ENCODE measurements at places on chromosomes 4 and X.

GRCh38 chrX:138378876-138379275 lies 332.6 kb downstream of the FGF13 start:
- DNase-seq: no peak

DNA sequence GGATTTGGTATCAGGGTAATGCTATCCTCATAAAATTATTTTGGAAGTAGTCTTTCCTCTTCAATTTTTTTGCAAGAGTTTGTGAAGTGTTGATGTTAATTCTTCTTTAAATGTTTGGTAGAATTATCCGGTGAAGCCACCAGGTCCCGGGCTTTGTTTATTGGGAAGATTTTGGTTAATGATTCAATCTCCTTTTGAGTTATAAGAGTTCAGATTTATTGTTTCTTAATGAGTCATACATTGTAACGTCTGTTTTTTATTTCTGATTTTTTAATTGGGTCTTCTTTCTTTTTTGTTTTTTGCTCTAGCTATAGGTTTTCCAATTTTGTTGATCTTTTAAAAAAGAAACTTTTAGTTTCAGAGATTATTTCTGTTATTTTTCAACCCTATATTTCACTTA lies 412.3 kb downstream of the PDGFC start:
- DNase-seq: no peak

DNA sequence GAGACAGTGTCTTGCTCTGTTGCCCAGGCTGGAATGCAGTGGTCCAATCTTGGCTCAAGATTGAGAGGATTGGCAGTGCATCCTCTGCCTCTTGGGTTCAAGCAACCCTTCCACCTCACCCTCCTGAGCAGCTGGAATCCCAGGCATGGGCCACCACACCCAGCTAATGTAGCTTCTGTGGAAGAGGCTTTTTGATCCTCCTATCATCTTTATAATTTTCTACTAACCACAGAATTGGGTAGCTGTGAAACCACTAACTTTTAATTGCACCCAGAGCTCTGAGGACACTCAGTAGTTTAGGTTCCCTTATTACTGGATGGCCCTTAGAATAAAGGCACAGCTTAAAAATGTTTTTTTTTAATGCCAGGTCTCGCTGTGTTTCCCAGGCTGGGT lies 8.9 kb upstream of the AGA start:
- no peak for DNase-seq

DNA sequence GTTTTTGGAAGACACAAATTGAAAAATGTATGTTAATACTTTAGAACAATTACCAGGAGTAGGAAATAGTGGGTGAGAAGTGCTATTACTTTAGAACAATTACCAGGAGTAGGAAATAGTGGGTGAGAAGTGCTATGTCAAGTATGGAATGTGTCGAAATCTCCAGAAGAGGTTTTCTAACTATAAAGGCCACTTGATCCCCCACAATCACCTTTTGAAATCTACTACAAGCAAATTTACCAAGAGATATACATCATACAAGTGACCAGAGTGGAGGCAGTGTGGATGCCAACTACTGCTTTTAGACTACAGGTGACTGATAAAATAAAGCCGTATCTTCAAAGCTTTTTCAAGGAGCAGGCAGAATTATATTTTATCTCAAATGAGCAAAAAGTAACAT lies 43.1 kb downstream of the MAB21L2 start:
- DNase-seq: no peak

- no peak for DNase-seq
These were observed 63.2 kb downstream of the BANK1 start for GRCh38 chr4:101853691-101854090.

GRCh38 chrX:26915064-26915463 lies 548.1 kb downstream of the PPP4R3C start:
- no peak for DNase-seq

- DNase-seq: no peak
These were observed 5.0 kb upstream of the SDAD1 start for GRCh38 chr4:75995727-75996126.

DNA sequence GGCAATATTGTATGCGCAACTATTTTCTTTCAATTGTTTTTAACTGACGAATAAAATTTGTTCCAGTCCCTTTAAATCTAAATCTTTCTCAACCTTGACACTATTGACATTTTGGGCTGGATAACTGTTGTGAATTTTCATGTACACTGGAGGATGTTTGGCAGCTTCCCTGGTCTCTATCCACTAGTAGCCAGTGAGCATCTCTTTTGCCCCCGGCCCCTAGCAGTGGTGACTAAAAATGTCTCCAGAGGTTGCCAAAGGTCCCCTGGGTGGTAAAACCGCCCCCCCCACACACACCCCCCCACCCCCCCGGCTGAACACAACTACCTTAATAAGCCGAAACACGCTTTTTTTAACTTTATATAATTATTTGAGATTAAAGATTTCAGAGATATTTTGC lies 514 bp downstream of the FANCB start:
- DNase-seq: no peak

GRCh38 chr4:39320381-39321115 lies 45.6 kb downstream of the RFC1 start:
- no peak for DNase-seq

- no peak for DNase-seq
These were observed 40.3 kb downstream of the HSPA4L start for GRCh38 chr4:127822430-127822829.

- no peak for DNase-seq
These were observed 228.5 kb downstream of the AFF2 start for GRCh38 chrX:148728901-148729300.

GRCh38 chr4:36163198-36163597 lies 81.1 kb downstream of the ARAP2 start:
- no peak for DNase-seq

- DNase-seq: no peak
These were observed 44.0 kb upstream of the CT47C1 start for GRCh38 chrX:119028733-119029330.

- DNase-seq: no peak
These were observed 72.8 kb downstream of the MANBA start for GRCh38 chr4:102687982-102688433.

GRCh38 chrX:119685225-119686066 lies 7.5 kb downstream of the SEPTIN6 start:
- no peak for DNase-seq

GRCh38 chr4:37236165-37236564 lies 8.4 kb upstream of the NWD2 start:
- no peak for DNase-seq

GRCh38 chr4:82266345-82266744 lies 107.4 kb downstream of the HNRNPD start:
- no peak for DNase-seq

DNA sequence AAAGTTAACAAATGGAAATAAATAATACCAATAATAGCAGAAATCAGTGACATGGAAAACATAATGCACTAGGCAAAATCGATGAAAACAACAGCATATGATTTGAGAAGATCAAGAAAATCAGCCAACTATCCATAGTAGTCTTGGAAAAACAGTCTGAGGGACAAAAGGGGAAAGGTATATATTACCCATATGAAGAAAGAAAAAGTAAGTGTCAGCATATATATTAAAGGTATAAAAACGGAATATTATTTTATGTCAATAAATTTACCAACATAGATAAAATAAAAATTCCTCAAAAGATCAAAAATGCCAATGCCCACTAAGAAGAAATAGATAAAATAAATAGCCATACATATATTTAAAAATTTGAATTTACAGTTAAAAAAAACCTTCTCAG lies 33.0 kb downstream of the ACTRT1 start:
- DNase-seq: no peak

GRCh38 chr4:186161138-186161537 lies 30.2 kb upstream of the CYP4V2 start:
- no peak for DNase-seq

DNA sequence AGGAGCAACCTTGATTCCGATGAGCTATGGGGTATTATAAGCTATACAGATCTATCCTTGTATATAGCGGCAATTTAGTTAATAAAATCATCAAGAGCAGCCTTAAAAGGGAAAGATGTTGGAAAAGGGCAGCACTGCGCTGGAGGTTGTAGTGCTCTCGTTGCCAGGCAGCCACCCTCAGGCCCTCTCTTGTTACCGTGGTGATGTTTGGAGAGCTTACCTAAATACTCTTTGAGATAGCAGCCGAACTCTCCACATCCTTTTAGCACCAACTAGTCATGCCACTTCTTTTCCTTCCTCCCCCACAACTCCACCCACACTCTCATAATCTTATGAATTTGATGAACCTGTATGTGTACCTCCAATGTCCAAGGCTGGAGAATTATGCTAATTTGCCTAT lies 3.8 kb upstream of the RADX start:
- DNase-seq: no peak

- no peak for DNase-seq
These were observed 56.4 kb upstream of the PLAC8 start for GRCh38 chr4:83170952-83171399.

DNA sequence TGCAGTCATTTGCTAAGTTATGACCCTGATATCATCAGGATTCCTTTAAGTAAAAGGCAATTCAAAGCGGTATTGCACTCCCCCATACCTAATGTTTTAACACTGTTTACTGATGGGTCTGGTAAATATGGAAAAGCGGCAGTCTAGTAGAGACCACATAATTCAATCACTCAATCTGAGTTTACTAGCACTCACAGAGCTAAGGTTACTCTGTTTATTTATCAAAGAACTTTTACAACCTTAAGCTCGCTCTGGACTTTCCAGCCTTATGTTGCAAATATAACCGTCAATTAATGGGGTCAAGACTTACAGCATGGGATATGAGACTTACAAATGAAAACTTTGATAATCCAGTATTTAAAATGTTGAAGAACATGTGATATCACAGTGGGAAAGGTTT lies 124.5 kb upstream of the ZCCHC13 start:
- DNase-seq: no peak

- no peak for DNase-seq
These were observed 934.3 kb upstream of the SLIT2 start for GRCh38 chr4:19317377-19317776.

DNA sequence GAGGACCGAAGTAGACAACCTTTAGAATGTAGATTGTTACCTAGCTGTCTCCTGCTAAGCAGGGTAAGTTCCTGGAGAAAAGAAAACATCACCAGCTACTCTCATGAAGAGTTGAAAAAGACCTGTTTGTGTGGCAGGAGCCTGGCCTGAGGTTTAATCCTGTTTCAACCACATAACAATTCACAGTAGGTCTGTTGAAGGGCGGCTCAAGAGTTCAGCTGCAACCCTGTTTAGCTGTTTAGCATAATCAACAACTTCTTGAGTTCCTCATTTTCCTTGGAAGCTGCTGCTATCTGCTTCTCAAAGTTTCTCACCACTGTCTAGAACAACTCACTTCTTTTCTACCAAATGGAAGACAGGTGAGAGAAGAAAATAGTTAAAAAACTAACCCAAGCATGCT lies 170.4 kb upstream of the TET2 start:
- no peak for DNase-seq

GRCh38 chrX:9844936-9845577 lies 58.8 kb downstream of the SHROOM2 start:
- DNase-seq: no peak

Measured in activated gamma-delta T cell treated with Interleukin-2 at 50 U/mL for 16 hours (primary cell).